ENCODE measurements at places on chromosomes 3 and 15.

- DNase-seq: peak; percentile 50
Observed at GRCh38 chr15:75647370-75648155, at the start of gene SNX33. TSS of gene SNX33 (plus strand) at chr15:75647912. CDS start at chr15:75649103, 1,191 bp downstream.

- no peak for DNase-seq
Observed at GRCh38 chr3:172024679-172025078, 14.7 kb upstream of the FNDC3B start.

- DNase-seq: no peak
Observed at GRCh38 chr3:190505381-190506003, 8.4 kb upstream of the IL1RAP start.

DNA sequence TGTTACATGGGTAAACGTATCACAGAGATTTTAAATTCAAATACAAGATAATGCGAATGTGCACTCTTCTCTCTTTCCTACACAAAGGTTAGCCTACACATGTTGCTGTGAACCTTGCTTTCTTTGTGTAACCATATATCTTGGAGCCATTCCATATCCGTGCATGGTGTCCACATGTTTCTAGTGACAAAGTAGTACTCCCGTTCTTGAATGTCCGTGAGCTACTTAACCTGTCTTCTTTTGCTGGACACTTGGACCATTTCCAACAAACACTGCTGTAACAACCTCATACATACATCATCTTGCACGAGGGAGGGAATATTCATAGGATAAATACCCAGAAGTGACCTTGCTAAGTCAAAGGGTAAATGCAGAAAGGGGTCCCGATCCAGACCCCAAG, 75.0 kb downstream of the STRIT1 start:
- DNase-seq: no peak

DNA sequence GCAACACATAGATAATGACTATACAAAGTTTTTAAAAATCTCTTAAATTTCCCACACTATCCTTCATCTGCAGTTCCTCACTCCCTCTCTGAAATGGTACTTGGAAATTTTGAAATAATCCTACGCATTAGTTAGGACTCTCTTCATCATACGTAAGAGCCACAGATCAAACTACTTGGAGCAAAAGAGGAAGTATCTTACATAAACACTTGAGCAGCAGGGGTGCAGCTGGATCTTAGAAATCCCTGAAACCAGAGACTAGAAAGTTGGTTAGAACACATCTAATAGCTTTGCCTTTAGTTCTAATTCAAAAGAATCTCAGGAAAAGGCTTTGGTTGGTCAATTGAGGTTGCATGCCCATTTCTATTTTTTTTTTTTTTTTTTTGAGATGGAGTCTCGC, 38.8 kb upstream of the ZNF445 start:
- no peak for DNase-seq

GRCh38 chr15:28003302-28004037, 95.6 kb downstream of the OCA2 start:
- no peak for DNase-seq

- DNase-seq: no peak
Observed at GRCh38 chr15:98878862-98879261, 128.7 kb downstream of the PGPEP1L start.

DNA sequence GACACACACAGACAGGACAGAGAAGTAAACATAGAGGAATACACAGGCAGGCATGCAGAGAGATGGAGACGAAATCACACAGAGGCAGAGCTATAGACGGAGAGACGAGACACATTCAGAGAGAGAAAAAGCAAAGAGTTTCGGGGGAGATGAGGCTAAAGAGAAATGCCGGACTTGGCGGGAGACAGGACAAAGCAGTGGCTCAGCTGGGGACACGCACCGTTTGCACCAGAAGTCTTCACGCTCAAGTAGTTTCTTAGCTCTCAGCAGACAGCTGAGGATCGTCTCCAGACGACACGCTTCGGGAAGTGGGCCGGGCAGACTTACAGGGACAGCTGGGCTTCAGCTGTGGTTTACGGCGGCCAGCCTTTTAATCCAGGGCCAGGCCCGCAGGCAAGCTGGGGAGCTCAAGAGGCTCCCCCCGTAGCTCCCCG, 56.2 kb upstream of the DLG1 start:
- no peak for DNase-seq

- DNase-seq: no peak
Observed at GRCh38 chr15:93759629-93760028, 471.7 kb upstream of the MCTP2 start.

DNA sequence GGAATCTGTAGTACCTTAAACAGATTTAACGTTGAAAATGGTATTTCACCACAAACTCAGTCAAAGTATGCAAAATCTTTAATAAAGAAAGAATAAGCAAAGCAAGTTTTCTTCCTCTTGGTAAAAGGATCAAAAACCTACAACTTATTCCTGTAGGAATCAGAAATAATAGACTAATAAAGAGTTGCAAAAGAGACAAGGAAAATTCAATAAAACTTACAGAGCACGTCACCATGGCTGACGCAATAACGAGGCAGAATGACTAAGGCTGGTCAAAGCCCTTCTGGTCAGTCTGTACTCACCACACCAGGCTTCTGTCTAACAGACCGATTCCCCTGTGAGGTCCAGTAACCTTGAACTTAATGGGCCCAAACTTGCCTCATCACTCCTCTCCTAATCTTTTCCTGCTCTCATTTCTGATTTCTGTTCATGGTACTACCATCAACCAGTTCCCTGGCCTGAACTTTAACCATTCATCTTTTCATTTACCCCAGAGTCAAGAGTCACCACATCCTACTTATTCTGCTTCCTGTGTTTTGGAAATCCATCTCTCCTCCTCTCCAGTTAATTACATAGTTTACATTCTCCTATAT, 5.0 kb downstream of the MASP1 start:
- no peak for DNase-seq

DNA sequence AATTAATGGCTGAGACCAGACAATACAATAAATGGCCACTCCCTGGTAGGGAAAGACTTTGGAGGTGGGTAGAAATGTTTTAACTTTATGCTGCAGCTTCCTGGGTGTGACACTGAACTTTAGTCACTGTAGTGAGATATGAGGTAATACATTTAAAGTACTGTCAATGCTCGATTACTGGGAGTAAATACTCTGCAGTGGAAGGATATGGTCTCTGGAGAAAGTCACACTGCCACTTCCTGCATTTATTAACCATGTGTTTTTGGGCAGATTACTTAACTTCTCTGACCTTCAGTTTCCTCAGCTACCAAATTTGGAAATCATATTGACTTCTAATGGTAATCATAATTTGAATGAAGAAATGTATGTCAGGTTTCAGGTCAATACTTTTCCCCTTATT, 317.1 kb upstream of the TGFBR2 start:
- DNase-seq: no peak

- no peak for DNase-seq
Observed at GRCh38 chr3:177553579-177553978, 356.3 kb upstream of the TBL1XR1 start.

DNA sequence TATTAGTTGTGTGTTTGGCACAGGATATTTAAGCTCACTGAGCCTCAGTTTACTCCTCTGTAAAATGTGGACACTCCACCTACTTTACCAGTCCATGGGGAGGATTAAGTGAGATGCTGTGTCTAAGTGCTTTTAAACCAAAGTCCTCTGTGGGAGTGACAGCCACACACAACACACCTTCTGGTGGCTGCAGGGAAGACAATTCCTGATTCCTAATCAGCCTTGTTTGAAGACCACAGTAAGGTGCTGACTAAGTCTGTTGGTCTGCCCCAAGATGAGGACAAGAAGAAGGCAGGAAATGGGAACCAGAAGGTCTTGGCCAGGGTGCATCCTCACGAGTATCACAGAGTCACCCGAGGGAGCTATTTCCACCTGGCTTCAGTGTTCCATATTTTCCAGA, 52.3 kb downstream of the EPHB1 start:
- DNase-seq: no peak

DNA sequence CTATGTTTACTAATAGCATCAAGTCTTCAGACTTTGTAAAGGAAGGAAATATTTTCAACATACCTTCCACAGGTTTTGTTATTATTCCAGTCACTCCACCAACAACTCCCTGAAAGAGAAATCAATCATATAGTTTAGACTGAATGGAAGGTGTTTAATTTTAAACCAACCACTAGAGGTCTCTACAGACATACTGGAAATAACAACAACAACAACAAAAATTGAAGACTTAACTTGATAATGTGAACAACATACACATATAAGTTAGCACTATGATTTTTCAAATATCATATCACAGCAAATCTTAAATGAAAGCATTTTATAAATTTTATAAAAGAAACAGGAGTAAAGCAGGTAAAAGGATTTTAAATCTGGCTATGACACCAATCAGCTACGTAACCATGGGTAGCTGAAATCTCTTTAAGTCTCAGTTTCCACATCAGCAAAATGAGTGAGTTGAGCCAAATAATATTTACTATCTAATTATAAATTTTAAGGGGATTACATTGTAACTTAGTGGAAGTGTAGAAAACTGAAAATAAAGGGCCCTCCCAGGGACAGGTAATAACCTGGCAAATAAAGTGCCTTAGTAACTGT, 188.2 kb downstream of the VPS13C start:
- DNase-seq: no peak

DNA sequence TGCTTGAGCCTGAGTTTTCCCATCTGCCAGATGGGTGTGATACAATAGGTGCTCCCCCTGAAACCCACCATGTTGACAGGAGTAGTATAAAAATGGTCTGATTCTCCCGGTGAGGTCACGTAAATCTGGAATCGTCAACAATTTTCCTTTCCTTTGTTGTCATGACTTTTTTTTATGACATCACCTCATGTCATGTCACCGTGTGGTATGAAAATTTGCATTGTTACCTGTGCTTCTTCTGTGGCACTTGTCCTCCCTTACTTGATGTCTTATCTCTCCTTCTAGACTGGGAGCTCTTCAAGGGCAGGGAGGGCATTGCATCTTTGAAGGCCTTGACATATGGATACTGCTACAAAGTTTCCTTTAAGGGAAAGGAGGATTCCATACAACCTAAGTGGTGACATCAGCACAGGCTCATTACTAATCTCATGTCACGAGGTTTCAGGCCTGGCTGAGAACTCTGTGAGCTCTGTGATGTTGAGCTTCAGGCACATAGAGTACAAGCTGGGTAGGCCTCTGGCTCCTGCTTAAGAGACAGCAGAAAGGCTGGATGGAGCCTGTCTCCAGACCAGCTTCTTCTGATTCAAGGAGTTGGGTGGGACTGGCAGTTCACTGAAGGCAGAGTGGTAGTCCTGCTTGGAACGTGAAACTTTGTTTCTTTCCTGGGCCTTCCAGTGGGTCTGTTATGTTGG, 66.3 kb downstream of the LPP start:
- DNase-seq: no peak

DNA sequence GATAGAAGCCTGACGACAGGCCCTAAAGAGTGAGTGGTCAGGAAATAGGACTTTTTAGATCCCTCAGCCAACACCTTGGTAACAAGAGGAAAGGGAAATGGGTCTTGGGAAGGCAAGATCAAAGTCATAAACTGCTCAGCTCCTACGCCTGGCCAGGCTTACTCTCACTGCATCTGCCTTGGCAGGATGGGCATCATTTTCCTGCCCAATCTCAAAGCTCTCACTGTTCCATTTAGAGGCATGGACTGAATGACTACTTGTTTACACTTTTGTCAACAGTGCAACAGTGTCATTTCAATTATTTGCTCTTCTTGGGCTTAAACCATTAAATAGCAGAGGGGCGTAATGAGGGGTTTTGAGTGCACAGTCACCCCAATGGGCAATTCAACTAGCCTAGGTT, 808.7 kb downstream of the GRM7 start:
- no peak for DNase-seq

- DNase-seq: no peak
Observed at GRCh38 chr15:57698243-57698642, 8.3 kb upstream of the POLR2M start.

- DNase-seq: no peak
Observed at GRCh38 chr15:100484443-100484842, 44.3 kb downstream of the CERS3 start.

GRCh38 chr3:123314359-123315270, 112.9 kb downstream of the SEC22A start:
- DNase-seq: no peak

GRCh38 chr3:53195066-53195450, 34.0 kb downstream of the PRKCD start:
- DNase-seq: no peak

GRCh38 chr15:89385596-89386331, 51.1 kb upstream of the POLG start:
- no peak for DNase-seq

DNA sequence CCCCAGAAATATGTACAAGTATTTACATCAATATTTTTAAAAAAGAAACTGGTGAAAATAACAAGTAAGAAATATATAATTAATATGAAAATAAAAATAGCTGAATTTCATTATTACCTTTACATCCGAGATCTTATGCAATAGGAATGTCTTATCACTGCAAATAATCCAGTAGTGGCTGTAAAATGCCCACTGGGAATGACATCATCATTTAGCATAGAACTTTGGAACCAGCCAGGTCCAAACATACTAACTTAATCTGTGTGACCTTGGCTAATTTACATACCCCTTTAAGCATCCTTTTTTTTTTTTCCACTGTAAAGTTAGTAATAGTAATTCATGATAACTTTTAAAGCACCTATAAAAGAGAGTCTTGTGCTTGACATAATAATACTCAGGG, 611.7 kb downstream of the ZIC1 start:
- no peak for DNase-seq

DNA sequence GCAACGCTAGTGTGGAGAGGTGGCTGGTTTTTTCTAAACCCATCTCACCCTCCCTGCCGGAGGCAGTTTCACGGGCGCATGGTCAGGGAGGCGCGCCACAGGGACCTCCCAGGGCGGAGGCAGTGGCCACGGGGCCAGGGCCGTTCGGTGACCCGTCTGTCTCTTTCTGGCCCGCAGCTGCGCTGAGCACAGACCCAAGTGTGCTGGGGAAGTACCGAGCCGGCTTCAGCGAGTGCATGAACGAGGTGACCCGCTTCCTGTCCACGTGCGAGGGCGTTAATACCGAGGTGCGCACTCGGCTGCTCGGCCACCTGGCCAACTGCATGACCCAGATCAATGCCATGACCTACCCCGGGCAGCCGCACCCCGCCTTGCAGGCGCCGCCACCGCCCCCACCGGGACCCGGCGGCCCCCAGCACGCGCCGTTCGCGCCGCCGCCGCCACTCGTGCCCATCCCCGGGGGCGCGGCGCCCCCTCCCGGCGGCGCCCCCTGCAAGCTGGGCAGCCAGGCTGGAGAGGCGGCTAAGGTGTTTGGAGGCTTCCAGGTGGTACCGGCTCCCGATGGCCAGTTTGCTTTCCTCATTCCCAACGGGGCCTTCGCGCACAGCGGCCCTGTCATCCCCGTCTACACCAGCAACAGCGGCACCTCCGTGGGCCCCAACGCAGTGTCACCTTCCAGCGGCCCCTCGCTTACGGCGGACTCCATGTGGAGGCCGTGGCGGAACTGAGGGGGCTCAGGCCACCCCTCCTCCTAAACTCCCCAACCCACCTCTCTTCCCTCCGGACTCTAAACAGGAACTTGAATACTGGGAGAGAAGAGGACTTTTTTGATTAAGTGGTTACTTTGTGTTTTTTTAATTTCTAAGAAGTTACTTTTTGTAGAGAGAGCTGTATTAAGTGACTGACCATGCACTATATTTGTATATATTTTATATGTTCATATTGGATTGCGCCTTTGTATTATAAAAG, 1.8 kb downstream of the HES1 start:
- peak; percentile 29 for DNase-seq
